ENCODE measurements at places on chromosomes 5 and 9.

- no peak for DNase-seq
Observed at GRCh38 chr9:93072383-93072795, 13.9 kb downstream of the SUSD3 start.

GRCh38 chr5:101929628-101930027 lies 366.5 kb downstream of the SLCO4C1 start:
- DNase-seq = no peak

DNA sequence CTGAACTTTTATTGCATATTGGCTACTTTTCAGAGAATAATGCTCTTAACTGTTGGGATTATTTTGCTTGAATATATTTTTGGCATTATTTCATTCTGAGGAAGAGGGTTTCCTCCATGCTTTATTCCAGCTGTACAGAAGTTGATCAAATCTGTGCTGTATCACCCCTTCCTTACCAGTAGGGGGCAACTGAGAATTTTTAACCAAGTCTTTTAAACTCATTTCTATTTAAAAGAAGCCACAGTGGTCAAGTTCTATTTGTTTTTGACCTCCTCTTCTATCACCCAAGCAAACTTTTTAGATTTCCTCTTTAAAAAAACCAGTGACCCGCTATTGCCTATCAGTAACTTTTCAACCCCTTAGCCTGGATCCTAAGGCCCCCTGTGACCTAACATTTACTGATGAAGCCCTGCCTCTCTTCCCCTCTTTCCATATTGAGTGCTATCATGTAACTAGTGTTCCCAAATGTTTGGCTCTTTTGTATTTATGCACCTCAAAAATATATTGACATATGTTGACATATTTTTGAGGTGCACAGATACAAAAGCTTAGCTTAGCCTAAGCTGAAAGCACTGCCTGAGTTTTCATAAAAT lies 80.6 kb downstream of the FBXO4 start:
- DNase-seq = no peak

DNA sequence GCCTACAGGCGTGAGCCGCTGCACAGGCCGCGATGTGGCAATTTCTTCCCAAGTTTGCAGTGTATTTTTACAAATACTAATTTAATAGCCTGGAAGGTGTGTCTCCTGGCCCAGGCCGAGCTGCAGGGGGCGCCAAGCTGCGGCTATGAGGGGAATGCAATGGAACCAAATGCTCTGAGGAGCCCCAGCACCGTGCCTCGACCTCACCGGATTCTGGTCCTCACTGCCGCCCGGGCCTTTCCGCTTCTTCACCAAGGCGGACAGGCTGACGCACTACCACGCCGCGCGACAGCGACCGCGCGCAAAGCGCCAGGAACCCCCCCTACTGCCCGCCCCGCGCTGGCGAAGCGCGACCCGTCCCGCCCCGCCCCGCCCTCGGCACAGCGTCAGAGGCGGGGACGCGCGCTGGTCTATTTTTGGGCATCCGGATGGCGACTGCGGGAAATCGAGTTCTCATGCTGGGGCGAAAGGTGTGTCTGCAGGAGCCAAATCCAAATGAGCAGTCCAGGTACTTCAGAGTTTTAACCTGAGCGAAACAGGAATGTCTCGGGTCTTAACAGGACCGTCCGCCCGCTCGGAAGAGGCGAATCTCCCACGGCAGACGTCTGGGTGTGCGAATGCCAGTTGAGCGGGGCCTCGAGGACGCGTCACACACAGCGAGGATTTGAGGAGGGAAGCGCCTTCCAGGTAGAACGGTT lies 31.7 kb upstream of the PRXL2C start:
- DNase-seq = peak; percentile 45

GRCh38 chr5:76831110-76831452 lies 12.3 kb downstream of the F2RL1 start:
- DNase-seq = no peak

GRCh38 chr9:105191508-105192121 lies 52.8 kb upstream of the SLC44A1 start:
- no peak for DNase-seq

DNA sequence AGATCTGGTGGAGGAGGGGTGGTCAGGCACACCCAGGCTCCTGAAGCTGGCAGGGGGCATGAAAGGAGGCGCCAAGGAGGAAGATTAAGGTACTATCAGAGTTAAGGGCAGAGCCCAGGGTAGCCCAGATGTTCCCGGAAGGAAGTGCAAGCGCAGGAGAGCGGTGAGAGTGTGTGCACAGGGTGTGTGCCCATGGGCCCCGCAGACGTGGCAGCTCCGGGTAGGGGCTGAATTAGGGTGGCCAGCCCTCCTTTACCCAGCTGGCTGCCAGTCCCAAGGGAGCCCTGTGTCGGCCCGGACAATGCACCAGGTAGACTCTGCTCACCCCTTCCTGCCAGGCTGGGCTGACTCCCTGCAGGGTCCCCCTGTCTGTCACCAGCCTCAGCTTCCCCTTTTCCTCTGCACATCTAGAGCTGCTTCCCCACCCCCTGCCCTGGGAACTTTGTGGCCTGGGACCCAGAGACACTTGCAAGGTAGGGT lies at the start of gene SMIM33:
TSS of gene SMIM33 (plus strand) at position 184 of the 480 bp plus-strand sequence. CDS start at position 302, 118 bp downstream.
- DNase-seq = no peak

GRCh38 chr9:131263701-131264100 lies 12.6 kb downstream of the FAM78A start:
- DNase-seq = no peak

GRCh38 chr9:110246214-110246613 lies 10.1 kb downstream of the TXN start:
- no peak for DNase-seq

DNA sequence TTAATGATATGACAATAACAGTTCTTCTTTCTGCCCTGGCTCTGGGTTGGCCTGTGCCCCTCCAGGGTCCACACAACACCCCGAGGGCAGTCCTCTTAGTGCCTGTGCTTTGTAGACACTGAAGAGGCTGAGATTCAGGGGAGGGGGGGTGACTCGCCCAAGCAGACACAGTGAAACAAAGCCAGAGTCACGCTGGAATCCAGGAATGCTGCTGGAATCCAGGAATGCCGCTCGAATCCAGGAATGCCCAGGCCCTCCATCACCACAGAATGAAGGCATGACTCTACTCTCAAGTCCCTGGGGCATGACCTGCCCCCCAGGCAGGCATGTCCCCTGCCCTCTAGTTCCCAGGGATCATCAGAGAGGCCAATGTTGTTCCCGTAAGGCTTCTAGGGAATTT lies 73.1 kb downstream of the LRSAM1 start:
- no peak for DNase-seq

GRCh38 chr5:104599726-104600125 lies 1037.1 kb upstream of the NUDT12 start:
- DNase-seq = no peak

DNA sequence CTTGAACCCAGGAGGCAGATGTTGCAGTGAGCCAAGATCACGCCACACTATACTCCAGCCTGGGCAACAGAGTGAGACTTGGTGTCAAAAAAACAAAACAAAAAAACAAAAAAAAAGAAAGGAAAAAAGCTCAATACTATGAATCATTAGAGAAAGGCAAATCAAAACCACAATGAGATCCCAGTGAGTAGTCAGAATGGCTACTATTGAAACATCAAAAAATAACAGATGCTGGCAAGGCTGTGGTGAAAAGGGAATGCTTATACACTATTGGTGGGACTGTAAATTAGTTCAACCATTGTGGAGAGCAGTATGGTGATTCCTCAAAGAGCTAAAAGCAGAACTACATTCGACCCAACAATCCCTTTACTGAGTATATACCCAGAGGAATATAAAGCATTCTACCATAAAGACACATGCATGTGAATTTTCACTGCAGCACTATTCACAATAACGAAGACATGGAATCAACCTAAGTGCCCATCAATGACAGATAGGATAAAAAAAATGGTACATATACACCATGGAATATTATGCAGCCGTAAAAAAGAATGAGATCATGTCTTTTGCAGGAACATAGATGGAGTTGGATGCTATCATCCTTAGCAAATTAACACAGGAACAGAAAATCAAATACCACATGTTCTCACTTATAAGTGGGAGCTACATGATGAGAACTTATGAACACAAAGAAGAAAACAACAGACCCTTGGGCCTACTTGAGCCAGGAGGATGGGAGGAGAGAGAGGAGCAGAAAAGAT lies 81.9 kb upstream of the ARRDC3 start:
- DNase-seq = no peak

DNA sequence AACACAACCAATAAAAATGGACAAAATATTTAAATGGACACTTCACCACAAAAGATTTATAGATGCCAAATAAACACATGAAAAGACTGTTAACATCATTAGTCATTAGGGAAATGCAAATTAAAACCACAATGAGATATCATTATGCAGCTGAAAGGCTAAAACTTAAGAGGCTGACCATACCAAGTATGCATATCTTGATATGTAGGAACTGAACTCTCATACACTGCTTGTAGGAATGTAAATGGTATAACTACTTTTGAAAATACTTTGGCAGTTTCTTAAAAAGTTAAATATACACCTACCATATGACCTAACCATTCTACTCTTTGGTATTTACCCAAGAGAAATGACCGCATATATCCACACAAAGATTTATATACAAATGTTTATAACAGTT lies 13.6 kb upstream of the ADAMTS12 start:
- no peak for DNase-seq

DNA sequence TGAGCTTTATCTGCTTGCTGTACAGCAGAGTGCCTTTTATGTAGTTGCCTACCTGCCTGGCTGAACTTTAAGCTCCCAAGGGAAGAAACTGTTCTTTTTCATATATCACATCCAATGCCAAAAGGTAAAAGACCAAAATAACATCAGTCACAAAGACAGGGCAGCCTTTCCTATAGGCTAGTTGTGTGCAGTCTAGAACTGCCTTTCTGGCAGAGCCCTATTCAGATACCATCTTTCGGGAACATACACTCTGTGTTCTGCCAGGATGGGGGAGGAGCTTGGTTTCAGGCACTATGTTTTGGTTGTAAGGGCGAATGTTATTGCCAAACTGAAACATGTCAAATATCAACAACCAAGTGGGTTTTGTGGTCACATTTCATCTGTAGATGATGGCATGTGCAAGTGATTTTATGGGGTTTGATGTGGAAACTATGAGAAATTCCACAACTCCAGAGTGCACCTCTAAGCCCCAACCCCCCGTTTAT lies 314.5 kb downstream of the ADGRV1 start:
- DNase-seq = no peak

DNA sequence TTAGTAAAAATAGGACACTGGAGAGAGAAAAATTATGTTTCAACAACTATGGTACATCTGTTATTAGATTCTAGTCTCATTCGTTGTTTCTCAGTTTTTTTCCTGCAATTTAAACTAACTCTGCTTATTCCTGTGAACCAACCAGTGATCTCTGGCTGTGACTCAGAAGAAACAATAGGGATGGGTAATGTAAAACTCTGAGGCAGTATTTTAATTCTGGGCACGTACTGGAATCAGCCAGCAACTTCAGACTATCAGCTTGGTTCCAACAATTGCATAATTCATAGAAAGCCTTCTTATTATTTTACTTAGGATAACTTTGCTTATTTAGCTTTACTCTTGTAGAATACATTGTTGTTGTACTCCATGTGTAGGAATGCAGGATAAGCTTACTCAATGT lies 28.8 kb downstream of the MLLT3 start:
- no peak for DNase-seq

DNA sequence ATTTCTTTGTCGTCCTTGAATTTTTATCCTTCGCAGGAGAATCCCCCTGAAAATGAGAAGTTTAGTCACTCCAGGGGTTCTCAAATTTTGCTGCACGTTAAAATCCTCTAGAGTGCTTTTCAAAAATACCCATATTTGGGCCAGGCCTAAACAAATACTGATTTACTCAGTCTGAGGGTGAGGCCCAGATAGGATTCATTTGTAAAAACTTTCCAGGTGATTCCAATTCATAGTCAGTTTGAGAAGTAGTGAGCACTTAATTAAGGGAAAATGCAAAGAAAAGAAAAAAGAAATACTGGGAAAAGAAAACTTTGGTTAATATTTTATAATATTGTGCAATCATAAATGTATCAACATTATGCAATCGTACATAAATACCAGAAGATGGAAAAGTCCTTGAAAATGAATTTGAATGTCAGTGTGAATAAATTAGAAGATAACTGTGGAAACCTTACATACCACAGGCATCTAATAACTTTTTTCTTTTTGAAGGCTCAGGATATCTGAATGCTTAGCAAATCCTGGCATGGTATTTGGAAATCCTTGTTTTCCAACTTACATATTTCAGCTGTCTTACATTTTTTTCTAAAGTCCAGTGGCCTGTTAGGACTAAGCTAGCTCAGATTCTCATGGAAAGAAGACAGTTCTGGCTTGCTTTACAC lies 116.5 kb upstream of the DAPK1 start:
- DNase-seq = no peak

DNA sequence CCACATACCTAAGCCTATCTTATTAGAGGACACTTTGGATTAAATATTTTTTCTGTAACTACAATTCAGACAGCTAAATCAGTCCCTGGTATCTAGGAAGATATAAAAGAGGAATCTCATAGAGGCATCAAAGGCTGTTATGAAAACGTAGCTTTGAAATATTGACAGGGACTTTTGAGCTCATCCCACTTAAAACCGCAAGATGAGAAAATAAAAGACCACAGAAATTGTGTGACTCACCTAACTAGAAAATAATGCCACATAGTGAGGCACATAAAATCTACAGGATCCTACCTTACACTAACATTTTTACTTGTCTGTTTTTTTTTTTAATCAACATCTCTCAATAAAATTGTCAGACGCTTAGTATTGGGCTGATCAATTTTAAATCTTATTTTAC lies 686.5 kb upstream of the COX7C start:
- DNase-seq = no peak

DNA sequence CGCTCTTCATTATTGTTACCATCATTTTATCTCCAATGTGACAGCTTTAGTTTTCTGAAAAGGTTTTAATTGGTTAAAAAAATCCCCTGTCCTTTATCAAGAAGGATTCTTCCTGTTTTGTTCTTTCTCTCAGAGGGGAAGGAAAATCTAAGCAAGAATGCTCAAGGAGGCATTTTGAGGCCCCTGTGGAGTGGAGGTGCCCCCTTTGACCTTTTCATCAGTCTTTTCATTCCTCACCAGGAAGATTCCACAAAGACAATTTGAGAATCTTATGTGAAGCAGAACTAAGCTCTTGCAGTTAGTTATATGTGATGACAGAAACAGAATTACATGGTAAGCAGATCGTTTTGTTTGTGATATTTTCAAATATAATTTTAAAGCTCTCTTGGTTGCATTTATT lies 489.6 kb downstream of the MAN2A1 start:
- no peak for DNase-seq
